ENCODE measurements at places on chromosomes 6 and 20.

- DNase-seq, result peak; percentile 41
Observed at GRCh38 chr6:27668442-27669294, 195.8 kb upstream of the ZNF184 start.

GRCh38 chr6:36875250-36875633 is 639 bp upstream of the PPIL1 start:
- no peak for DNase-seq

DNA sequence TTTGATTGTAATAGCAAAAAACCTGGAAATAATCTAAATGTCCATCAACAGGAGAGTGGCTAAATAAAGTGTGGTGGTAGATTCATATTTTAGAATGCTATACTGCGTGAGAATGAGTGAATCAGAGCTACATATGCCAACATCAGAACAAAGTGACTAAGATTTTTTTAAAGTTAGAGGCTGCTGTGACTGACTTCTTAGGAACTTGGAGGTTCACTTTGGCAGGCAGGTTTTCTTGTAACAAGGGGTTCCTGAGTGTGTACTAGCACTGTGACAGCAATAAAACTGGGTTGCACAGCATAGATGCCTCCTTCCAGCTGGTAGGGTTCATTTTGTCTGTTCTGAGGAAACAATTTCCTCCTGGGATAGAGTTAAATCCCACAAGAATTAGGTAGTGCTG is 75.3 kb upstream of the ENPP5 start:
- no peak for DNase-seq

DNA sequence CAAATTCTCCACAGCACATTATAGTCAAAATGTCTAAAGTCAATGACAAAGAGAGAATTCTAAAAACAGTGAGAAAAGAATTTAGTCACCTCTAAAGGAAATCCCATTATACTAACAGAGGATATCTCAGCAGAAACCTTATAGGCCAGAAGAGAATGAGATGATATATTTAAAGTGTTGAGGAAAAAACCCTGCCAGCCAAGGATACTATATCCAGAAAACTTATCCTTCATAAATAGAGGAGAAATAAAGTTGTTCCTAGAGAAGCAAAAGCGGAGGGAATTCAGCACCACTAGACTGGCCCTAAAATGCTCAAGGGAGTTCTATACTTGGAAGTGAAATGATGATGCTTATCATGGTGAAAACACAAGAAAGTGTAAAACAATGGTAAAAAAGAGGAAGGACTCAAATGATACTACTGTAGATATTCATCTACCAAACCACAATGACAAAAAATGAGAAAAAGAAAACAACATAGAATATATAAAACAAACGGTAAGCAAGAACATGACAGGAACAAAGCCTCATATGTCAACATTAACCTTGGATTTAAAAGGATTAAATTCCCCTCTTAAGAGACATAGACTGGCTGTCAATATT is 16.7 kb downstream of the GPRC6A start:
- DNase-seq, result no peak

GRCh38 chr6:168609026-168609685 is 168.2 kb downstream of the SMOC2 start:
- no peak for DNase-seq

DNA sequence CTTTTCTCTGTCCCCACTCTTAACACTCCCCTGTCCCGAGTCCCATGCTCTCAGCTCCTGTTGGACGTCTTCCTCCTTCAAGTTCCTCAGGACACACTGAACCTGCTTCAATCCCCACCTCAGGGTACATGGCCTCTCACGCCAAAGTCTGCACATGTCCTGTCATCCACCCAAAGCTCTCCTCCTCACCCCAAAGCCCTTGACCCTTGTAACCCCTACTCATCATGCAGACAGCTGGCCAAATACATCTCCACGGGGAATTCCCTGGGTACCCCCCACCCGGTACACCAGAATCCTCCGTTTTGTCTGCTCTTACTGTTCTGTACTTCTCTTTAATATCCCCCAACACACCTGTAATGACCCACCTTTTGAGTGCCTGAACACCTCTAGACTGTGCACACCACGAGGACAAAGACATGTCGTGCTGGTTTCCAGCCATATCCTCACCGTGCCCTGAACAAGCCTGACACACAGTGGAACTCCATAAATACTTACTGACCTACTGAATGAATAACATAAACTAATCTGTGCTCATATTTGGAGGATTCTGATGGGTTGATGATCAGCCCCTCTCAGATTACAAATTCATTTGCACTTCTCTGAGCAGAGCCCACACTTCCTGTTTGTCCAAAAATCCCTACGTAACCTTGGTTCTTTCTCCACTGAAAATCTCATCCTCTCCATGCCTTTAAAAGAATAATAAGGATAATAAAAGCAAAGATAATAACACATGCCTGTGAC is 66.8 kb upstream of the EYA2 start:
- no peak for DNase-seq

GRCh38 chr6:53734473-53735299 is 60.1 kb upstream of the LRRC1 start:
- no peak for DNase-seq

DNA sequence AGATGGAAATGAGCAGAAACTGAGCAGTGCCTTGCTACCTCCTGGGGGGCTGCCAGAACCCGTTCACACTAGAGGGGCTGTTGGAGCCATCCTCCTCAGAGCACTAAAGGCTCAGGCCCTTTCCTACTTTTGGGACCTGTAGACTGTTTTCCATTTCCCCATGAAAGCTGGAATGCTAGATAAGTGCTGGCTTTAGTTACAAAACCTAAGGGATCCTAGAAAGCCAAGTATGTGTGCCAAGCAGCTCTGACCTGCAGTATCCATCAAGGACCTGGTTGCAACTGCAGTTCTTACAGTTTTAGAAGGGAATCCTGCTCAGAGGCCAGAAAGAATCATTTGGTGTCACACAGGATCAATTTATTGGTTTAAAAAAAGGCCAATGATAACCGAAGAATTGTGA is 176.7 kb upstream of the COL21A1 start:
- DNase-seq, result no peak

GRCh38 chr6:107621229-107621937 is 131.5 kb downstream of the SOBP start:
- DNase-seq, result no peak

- no peak for DNase-seq
Observed at GRCh38 chr6:1113916-1114540, 197.9 kb upstream of the FOXQ1 start.

DNA sequence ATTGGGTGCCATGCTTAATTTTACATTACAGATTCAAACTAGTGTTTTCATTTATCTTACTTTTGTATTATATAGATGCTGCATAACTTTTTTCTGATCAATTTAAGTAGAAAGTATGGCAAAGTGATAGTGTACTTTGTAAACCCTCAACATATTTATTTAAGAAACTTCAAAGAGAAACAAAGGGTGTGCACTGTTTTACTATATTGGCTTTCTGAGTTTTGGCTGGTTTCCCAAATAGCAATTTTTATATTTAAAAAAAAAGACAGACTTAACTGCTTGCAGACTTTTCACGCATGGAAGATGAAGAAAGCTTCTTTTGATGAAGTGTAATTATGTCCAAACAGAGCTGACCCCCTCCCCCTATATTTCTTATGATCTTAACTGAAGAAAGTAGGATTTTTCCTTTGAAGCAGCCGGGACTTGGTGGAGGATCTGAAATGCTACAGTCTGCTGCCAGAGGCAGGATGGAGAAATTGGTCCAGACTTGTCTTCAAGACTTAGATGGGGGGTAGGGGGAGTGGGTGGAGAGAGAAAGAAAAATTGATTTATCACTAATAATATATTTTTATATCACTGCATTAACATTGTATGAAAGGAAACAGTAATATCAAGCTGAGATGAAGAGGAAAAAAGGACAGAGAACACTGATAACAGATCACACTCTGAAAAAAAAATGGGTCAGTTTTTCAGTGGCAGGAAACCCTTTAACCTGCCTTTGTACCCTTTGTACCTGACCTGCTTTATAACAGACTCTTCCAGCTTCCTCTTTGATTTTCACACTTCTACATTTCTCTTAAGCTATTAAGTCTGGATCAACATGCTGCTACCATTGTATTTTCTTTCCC is 56.0 kb upstream of the SUPT3H start:
- DNase-seq, result no peak

GRCh38 chr20:63549679-63550282 is 2.2 kb upstream of the SRMS start:
- DNase-seq, result no peak

DNA sequence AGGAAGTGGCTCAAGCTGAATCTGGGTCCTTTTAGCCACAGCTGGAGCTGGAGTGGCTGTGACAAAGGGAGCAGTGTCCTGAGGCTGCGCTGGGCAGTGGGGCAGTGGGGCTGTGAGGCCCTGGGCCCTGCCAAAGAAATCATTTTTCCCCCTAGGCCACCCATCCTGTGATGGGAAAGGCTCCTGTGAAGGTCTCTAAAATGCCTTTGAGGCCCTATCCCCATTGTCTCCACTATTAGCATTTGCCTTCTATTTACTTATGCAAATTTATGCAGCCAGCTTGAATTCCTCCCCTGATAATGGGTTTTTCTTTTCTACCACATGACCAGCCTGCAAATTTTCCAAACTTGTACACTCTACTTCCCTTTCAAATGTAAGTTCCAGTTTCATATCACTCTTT is 539.2 kb downstream of the MEI4 start:
- DNase-seq, result no peak

DNA sequence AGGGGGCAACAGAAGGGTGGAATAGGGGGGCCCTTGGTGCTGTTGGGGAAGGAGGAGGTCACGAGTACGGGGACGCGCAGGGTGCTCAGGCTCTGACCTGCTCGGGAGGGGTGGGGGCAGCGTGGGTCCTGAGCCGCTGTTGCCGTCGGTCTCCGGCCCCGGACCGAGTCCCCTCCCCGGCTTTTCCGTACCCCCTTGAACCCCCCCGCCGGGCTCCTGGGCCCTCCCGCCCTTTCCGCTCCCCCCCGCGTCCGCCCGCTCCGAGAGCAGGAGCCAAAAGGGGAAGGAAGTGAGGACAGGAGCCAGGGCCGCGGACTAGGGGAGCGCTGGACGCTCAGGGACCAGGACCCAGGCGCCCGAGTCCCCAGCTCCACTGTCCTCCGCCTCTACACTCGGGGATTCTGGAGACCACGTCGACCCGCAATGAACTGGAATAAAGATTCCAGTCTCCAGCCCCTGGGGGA is at the start of gene RGL2:
TSS of gene RGL2 (minus strand) at position 170 of the 464 bp plus-strand sequence. CDS start 332 bp downstream, outside the sequence.
- DNase-seq, result peak; percentile 85

GRCh38 chr6:34705241-34705640 is 8.7 kb upstream of the ILRUN start:
- no peak for DNase-seq

DNA sequence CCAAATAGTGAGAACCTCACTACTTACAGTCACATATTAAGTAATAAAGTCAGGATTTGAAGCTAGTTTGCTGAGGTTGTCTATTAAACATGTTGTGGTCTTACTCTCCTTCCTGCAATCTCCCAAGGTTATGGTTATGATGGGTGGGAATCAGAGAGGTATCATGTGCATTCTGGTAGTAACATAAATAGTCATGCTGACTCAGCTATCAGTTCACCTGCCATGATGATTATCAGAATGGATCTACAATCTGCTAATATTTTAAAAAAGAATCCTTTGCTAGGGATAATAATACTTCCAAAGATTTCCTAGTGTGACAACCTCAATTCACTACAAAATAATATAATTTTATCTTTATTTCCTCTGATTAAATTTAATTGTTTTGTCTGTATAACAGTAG is 671.9 kb downstream of the KHDRBS2 start:
- no peak for DNase-seq

- no peak for DNase-seq
Observed at GRCh38 chr6:27693766-27694546, 218.2 kb downstream of the OR2B2 start.

DNA sequence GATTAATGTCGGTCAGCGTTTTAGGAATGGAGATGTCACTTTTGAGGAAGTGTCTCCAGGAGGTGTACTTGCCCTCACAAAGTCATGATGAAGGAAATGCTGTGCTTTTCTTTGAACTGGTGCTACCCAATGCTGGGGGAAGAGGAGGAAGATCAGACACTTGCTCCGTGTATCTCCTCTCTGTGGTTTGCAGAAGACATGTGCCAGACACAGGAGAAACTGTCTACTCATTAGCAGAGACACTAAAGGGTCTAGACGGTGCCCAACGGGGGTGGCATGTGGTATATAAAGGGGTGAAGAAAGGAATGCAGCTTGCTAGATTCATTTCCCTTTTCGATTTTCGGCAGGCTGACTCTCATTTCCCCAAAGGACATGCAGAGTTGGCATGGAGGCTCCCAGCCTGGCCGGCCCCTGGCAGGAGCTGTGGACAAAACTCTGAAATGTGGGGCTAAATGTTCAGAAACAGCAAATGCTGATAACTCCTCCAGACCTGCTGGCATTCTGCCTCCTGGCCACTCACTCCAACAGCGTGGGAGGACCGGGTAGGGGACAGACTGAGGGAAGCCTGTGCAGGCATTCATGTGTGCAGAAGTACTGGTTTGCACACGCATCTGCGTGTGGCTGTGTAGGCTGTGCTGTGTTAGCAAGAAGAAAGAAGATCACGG is 59.6 kb upstream of the QKI start:
- no peak for DNase-seq

- DNase-seq, result no peak
Observed at GRCh38 chr6:51805517-51805916, 281.9 kb downstream of the PKHD1 start.

DNA sequence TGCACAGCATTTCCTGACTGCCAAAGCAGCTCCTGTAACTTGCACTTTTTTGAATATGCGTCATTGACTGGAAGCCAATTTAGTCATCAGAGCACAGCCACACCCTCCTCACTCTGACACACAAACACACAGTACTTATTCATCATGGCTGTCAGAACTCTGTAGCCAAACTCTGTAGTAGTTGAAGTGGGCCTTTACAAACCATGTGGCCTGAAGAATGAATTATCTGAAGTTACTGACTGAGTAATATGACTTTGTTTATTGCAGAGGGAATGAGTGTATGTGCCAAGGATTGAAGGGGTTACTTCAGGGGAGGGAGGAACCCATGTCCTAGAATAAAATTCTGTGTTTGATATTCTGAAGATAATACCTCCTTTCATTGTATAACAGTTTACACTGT is 102.7 kb downstream of the FIG4 start:
- no peak for DNase-seq

GRCh38 chr20:60372822-60373221 is 414.6 kb downstream of the CDH26 start:
- no peak for DNase-seq

GRCh38 chr6:142857796-142858555 is 87.0 kb downstream of the HIVEP2 start:
- no peak for DNase-seq

GRCh38 chr6:124467366-124467765 is 494.9 kb upstream of the RNF217 start:
- DNase-seq, result no peak

GRCh38 chr6:158669145-158670035 is 19.5 kb downstream of the SYTL3 start:
- DNase-seq, result no peak

DNA sequence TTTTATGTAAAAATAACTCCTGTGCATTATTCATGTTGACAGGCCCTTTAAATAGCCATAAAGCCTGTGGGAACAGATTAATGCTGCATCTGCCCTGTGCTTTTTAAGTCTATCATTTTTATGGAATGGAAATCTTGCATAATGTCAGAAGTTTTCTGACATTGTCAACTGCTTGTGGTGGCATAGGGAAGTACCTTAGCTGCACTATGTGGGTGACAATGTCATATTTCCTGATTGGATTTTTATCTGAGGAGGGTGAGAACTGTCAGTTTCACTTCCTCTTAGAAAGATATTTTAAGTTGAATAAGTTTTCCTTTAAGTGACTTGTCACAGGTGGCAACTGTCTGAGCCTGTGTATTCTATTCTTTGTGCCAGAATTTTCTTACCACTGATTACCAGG is 267.9 kb downstream of the PLCB1 start:
- DNase-seq, result no peak

- DNase-seq, result no peak
Observed at GRCh38 chr6:128659878-128660622, 139.7 kb upstream of the PTPRK start.
